Peyer's patch (tissue), 4 donors: ENCODE measurements at places on chromosomes 2 and 18. TPM values are rescaled to one million over a fixed set of nuclear protein-coding genes. Genes with fewer than 3 reads are reported as not detected.

DNA sequence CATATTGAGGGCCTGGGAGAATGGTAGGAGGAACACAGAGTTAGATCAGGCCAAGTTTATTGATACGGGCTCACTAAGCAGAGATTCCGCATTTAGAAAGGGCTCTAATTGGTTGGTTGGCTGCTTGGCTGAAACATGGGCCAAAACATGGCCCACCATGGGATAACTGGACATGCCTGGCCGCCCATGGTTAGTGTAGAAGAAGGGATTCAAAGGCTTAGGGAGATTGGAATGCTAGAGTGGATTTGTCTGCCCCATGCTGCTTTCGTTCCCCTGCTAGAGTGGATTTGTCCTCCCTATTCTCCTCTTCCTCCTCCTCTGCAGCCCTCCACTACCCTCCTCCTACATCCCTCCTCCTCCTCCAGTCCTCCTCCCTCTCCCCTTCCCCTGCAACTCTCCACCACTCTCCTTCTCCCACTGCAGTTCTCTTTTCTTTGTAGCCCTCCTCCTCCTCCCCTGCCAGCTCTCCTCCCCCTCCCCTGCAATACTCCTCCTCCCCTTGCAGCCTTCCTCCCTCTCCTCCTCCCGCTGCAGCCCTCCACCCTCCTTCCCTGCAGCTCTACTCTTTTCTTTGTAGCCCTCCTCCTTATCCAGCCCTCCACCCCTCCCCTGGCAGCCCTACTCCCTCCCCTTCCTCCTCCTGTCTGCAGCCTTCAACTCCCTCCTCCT is 17.2 kb downstream of the BOK start:
- H3K4me1 ChIP-seq = no peaks in the 10 kb centered on the region
- no peaks in the 10 kb centered on the region for H3K27me3 ChIP-seq
- DNase-seq = no peak
- no peaks in the 10 kb centered on the region for H3K36me3 ChIP-seq
- H3K4me3 ChIP-seq = no peak overlapping the region

DNA sequence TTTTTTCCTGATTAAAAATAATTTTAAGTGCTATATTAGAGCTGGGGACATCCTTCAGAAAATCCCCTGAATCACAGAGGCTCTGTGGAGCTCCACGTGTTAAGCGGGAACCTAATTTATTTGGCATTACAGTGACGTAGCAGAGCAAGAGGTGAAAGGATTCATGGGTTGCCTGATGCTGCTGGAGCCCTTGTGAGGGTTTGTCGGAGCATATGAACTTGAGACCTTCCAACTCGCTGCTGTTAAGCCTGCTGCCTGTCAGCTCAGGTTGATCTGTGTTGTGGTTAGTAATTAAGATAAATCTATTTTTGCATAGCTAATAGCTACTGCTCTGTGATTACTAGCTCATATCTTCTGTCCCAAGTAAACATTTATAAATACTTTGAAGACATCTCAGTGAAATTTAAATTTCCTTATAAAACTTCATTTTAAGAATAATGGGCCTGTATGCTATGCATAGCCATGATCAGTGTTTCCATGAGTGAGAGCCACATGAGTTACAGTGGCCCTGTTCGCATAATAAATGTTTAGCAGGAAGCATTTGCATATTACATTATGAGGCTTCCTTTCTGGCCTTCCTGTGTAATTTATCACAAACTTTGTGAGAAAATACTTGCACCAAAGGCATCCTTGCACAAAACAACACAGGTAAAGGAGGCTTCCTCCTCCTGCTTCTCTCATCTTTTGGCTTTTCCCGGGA is 438.9 kb downstream of the PTPRM start:
- no peak overlapping the region for H3K27ac ChIP-seq
- H3K4me1 ChIP-seq = no peaks in the 10 kb centered on the region
- no peaks in the 10 kb centered on the region for H3K36me3 ChIP-seq
- no peak overlapping the region for H3K4me3 ChIP-seq
- DNase-seq = no peak

DNA sequence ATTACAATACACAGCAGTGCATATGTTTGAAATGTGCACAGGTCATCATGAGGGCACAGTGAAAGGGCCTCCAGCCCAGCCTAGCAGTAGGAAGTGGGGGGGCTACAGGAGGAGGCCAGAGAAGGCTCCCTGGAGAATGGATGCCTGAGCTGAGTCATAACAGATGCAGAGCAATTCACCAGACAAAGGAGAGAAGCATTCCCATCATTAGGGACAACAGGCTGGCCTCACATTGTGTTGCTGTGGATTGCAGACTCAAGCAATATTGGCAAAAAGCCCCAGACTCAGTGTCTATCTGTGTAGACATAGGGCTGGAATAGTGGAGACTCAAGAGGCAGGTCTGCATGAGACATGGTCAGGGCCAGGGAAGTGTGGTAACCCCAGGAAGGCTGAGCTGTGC is 329.9 kb downstream of the DLGAP1 start:
- H3K36me3 ChIP-seq = no peaks in the 10 kb centered on the region
- no peaks in the 10 kb centered on the region for H3K4me1 ChIP-seq
- no peak overlapping the region for H3K4me3 ChIP-seq
- no peaks in the 10 kb centered on the region for H3K27me3 ChIP-seq
- H3K27ac ChIP-seq = no peak overlapping the region
- no peak for DNase-seq

GRCh38 chr18:58584200-58585127 is 44.4 kb downstream of the ALPK2 start:
- no peak for DNase-seq
- H3K4me3 ChIP-seq = no peak overlapping the region
- H3K4me1 ChIP-seq = no peaks in the 10 kb centered on the region
- no peaks in the 10 kb centered on the region for H3K27me3 ChIP-seq
- H3K27ac ChIP-seq = no peak overlapping the region

GRCh38 chr2:212672186-212672585 is 133.6 kb upstream of the ERBB4 start:
- no peaks in the 10 kb centered on the region for H3K36me3 ChIP-seq
- no peak for DNase-seq
- no peak overlapping the region for H3K27ac ChIP-seq
- H3K4me3 ChIP-seq = no peak overlapping the region

DNA sequence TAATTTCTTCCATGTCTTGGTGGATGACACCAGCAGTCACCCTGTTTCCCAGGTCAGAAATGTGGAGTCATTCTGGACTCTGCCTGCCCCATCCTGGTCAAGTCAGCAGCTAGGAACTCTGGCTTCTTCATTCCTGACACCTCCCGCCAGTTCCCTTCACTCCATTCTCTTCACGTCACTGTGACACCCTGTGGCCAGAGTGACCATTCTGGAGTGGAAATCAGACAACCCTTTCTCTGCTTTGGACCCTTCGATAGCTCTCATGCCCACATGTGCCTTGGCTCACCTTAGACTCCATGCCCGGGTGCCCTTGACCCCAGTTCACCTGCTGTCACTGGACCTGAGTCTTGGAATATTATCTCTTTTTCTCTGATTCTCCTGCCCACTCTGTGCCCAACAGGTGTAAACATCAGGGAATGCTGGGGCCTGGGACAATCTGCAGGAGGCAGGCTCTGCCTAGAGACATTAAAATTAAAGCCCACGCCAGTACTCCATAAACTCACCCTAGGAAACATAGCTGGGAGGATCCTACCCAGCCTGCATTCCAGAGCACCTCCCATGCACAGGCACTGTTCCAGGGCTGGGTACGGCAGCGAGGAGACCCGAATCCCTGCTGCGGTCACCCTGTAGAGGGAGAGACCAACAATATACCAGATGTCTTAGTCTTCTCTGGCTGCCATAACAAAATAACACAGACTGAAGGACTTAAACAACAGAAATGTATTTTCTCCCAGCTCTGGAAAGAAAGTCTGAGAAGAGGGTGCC is 41.1 kb upstream of the FAHD2A start:
- H3K4me1 ChIP-seq = no peaks in the 10 kb centered on the region
- H3K36me3 ChIP-seq = no peaks in the 10 kb centered on the region

GRCh38 chr2:25822190-25823117 is 55.8 kb downstream of the ASXL2 start:
- H3K27me3 ChIP-seq = no peaks in the 10 kb centered on the region
- H3K36me3 ChIP-seq = no peaks in the 10 kb centered on the region
- peak; percentile 54 for DNase-seq
- no peak overlapping the region for H3K27ac ChIP-seq

GRCh38 chr2:65742977-65743376 is 310.6 kb upstream of the SPRED2 start:
- no peaks in the 10 kb centered on the region for H3K27me3 ChIP-seq
- H3K36me3 ChIP-seq = no peaks in the 10 kb centered on the region
- no peak for DNase-seq
- no peak overlapping the region for H3K4me3 ChIP-seq
- H3K4me1 ChIP-seq = no peaks in the 10 kb centered on the region
- H3K27ac ChIP-seq = no peak overlapping the region

DNA sequence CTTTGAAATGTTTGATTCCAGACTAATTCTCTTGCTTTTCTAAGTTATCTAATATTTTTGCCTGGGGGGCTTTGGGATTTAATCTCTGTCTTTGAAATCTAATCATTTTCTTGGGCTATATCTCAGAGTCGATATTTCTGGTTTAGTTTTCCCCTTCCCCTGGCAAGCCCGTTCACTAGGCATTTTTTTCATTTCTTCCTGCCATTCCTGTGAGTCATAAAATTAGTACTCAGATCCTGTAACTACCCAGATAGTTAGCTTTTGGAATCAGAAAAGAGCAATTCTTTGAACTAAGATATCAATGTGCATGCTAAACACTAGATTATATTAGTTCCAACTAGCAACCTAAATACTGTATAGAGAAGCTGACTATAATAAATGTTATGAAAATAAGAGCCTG is 29.4 kb upstream of the RNF149 start:
- H3K27me3 ChIP-seq = no peaks in the 10 kb centered on the region
- no peak for DNase-seq
- no peak overlapping the region for H3K27ac ChIP-seq
- H3K4me3 ChIP-seq = no peak overlapping the region
- no peaks in the 10 kb centered on the region for H3K36me3 ChIP-seq

- no peaks in the 10 kb centered on the region for H3K27me3 ChIP-seq
- no peaks in the 10 kb centered on the region for H3K36me3 ChIP-seq
- no peak overlapping the region for H3K4me3 ChIP-seq
- no peak for DNase-seq
- no peaks in the 10 kb centered on the region for H3K4me1 ChIP-seq
These were observed 32.2 kb upstream of the ELAC1 start for GRCh38 chr18:50935493-50936191.

DNA sequence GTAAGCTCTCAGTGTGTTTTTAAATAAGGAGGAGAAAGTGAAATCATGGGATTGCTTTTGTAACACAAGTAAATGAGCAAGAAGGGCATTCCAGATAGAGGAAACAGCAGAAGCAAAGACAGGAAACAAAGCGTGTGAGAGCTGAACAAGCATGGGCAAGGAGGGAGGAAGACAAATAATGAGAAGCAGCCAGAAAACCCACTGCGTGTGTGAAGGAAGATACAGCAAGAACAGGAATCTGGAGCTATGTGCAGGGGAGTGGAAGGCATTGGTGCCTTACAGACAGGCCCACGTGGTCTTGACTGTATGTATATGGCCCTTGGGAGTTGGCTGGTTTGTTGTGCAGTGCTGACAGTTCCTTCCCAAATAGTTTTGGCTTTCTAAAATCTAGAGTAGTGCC is 88.6 kb downstream of the AAK1 start:
- no peaks in the 10 kb centered on the region for H3K36me3 ChIP-seq
- H3K4me3 ChIP-seq = no peak overlapping the region
- DNase-seq = no peak
- H3K27ac ChIP-seq = no peak overlapping the region
- H3K27me3 ChIP-seq = no peaks in the 10 kb centered on the region

SPEG gene
- total RNA-seq = 6.2 TPM

LHCGR gene
- total RNA-seq = not detected

TDRD15 gene
- not detected for total RNA-seq

GAD1 gene
- not detected for total RNA-seq
